GM18507 (cell line): ENCODE measurements at places on chromosomes 12 and 14.

DNA sequence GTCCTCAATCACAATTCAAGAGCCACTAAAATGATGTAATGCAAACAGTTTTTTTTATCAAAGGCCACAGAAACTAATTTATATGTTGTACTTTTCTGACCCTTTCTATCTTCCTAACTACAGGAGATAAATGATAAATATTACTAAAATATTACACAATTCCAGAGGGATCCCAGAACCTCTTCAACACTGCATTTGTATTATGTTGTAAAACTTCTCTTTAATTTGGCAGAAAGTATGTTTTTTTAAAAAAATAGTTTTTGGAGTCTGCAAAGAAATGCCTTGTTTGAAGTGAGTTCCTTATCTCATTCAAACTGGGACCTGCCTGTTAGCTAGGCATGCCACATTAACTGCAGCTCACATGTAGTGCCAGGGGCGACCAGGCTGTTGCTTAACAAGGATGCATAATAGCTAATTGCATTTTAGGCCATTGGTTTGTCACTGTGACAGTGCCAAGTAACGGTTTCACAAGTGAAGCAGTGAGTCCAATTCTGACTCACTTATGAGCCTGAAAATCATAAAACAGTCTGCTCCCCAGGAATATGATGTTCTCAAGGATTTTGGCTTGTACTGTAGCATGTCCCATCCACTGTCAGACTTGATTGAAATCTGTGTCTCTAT is 266.9 kb downstream of the KTN1 start:
- no peak for DNase-seq

DNA sequence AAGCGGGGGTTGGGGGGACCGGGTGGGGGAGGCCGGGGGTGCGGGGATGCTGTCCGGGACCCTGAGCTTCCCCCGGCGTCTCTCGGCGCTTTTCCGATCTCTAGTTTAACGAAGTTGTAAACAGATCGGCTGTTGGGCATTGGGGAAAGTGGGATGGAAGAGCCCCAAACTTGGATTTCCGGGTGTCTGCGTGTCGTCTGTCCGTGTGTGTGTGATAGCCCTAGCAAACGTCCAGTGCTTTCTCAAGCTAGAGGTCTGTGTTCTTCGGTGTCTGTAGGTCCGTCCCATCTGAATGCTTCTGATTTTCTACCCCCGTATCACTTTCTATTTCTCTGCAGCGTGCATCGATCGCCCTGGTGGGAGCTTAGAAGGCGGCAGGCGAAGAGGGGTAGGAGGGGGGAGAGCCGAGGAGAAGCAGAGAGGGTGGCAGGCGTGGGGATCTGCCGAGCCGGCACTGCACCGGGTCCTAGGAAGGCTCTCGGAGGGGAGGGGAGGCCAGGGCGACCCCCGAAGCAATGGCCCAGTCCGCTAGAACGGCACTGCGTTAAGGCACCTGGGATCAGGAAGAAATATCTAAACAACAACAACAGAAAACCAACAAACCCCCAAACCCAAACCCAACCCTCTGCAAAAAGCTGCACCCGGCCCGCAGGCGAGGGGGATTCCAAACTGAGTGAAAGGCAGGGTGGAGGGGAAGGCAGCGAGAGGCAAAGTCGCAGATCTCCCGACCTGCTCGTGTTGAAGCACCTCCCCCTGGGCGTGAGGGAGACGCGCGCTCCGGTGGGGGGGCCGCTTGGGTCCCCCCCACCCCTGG is 1.0 kb downstream of the KCNA1 start:
- DNase-seq = peak; percentile 54

- peak; percentile 76 for DNase-seq
Observed at GRCh38 chr12:132523576-132524331, 33.8 kb downstream of the FBRSL1 start.

- DNase-seq = no peak
Observed at GRCh38 chr14:57930241-57930975, 64.5 kb upstream of the SLC35F4 start.

DNA sequence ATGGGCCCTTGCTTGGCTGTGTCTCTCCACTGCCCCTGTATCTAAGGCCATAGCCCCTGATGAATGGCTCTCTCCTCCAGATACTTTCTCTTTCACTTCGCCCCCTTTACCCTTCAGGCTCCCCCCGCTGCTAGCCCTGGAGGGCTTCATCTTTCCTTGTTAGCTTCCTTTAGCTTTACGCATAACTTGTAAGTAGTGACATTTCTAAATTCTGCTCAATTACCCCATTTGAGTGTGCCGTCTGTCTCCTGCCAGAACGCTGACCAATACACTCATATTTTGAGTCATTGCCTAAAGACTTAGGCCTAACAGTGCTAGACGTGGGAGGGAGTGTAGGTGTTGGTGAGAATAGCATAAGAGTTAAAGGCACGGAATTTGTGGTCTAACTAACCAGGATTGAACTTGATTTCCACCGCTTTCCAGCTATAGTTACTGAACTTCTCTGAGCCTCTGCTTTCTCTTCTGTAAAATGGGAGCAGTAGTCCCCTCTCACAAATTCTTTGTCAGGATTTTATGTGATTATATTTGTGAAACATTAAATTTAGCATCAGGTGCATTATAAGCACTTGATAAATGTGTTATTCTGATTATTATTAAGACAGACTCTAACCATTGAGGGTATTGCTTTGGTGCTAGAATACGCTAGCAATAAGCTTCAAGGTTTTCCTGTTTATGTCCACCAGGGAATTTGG is 129.3 kb downstream of the ZFP36L1 start:
- DNase-seq = peak; percentile 40

DNA sequence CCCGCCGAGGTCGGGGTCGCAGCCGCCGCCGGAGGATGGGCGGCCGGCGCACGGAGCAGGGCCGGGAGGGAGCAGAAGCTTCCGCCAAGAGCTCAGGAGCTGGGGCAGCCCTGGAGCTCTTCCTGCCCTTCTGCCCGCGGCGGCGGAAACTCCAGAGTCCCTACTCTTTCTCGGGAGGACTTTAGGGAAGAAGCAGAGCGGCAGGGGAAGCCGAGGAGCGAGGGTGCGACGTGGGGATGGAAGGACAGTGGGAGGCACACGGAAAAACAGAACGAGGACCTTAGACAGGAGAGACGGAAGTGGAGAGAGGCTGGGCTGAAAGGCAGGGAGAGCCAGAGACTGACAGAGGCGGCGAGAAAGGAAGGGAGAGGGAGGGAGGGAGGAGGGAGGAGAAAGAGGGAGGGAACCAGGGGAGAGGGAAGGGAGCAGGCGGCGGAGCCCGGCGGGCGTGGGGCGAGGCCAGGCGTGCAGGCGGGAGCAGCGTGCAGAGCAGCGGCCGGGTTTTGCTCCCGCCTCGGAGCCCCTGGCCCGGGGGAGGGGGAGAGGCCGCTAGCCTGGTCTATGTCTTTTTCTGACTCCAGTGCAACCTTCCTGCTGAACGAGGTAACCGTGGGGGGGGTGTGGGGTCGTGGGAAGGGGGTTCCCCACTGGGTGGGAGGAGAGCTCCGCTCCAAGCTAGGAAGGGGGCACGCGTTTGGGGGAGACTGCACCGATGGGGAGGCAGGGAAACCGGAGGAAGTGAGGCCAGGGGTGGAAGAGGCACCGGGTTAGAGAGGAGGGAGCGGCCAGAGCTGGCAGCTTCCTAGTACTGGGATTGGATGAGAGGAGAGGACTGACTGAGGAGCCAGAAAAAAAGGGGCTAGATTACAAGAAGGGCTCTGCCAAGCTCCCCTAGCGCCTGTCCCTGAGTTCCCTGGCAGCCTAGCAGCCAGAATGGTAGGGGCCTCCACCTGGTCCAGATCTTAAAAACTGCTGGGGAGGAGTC is 2.9 kb upstream of the CACNB3 start:
- DNase-seq = no peak

- DNase-seq = no peak
Observed at GRCh38 chr12:65892841-65893251, 68.6 kb downstream of the HMGA2 start.

DNA sequence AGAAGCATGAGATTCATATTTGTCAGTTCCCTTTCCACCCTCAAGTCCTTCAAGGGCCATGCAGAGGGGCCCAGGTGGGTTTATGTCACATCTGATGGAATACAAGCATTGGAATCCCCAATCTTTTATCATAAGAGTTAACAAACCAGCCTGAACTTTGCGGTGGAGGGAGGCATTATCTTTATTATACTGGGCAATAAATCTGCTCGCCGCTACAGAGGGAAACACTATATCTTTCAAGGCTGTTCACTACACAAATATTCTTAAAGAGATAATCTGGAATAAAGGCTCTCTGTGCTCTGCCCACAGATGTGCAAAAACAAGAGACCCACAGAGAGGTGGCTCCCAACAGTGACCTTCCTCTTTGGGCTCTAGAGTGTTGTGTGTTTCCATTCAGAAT is 153.6 kb upstream of the PLEKHA5 start:
- no peak for DNase-seq

DNA sequence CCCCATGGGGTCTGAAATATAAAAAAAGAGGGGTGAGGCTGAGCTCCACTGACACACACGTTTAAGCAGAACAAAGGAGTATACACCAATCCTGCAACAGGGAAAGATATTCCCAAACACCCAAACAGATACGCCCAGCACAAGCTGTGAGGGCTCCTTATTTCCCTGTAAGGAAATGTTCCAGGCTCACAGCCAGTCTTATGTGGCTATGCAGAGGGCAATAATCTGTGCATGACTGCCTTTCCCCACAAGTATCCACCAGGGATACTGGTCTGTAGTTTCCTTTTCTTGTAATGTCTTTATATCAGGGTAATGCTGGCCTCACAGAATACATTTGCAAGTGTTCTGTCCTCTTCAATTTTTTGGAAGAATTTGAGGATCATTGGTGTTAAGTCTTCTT is 141.7 kb upstream of the DAAM1 start:
- DNase-seq = no peak

- DNase-seq = no peak
Observed at GRCh38 chr12:130186651-130187268, 24.5 kb downstream of the FZD10 start.

DNA sequence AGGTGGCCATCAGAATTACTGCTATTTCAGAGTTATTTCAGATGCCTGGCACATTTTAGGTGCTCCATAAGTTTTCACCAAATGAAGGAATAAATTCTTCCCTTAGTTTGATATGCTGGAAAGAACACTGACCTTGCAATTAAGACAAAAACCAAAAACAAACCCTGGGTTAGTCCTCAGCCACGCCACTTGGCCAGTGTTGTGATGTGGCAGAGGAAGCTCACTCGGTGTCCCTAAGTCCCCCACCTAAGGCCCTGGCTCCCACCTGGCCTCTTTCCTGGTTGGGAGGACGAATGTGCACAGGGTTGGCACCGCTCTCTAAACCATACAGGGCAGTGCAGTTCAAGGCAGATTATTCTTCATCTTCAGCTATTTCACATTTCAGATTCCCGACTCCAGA is 13.7 kb upstream of the FGF23 start:
- no peak for DNase-seq

- DNase-seq = no peak
Observed at GRCh38 chr12:115017346-115017745, 333.4 kb upstream of the TBX3 start.

- no peak for DNase-seq
Observed at GRCh38 chr12:75437564-75437963, 43.0 kb upstream of the GLIPR1 start.

- peak; percentile 97 for DNase-seq
Observed at GRCh38 chr14:75660630-75661498, at the start of the genes ERG28 and TTLL5. ERG28 (minus strand) TSS chr14:75660876; CDS start chr14:75657502, 3,374 bp downstream. TTLL5 (plus strand) TSS chr14:75661246; CDS start chr14:75663150, 1,904 bp downstream.

DNA sequence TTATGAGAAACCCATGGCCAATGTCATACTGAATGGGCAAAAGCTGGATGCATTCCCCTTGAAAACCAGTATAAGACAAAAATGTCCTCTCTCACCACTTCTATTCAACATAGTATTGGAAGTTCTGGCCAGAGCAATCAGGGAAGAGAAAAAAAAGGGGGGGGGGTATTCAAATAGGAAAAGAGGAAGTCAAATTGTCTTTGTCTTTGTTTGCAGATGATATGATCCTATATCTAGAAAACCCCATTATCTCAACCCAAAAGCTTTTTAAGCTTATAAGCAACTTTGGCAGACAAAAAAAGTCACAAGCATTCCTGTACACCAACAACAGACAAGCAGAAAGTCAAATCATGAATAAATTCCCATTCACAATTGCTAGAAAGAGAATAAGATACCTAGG is 19.5 kb downstream of the GLIPR1L1 start:
- DNase-seq = no peak

DNA sequence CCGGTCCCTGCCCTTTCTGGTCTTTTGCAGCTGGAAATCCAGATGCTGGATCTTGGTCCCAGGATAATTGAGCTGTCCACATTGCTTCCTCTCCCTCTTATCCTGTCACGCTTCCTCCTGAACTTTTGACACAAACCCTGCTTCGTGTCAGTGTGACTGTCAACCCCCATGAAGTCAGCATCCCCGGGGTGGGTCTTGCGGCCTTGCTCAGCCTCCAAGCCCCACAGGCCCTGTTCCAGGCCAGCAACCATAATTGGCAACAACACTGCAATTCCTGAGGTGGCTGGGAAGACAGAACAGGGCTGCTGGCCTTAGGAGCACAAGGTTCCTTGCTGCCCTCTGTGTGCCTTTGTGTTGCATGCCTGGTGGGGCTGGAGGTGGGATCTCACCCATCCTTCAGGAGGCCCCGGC is 74.9 kb downstream of the NTF3 start:
- no peak for DNase-seq

DNA sequence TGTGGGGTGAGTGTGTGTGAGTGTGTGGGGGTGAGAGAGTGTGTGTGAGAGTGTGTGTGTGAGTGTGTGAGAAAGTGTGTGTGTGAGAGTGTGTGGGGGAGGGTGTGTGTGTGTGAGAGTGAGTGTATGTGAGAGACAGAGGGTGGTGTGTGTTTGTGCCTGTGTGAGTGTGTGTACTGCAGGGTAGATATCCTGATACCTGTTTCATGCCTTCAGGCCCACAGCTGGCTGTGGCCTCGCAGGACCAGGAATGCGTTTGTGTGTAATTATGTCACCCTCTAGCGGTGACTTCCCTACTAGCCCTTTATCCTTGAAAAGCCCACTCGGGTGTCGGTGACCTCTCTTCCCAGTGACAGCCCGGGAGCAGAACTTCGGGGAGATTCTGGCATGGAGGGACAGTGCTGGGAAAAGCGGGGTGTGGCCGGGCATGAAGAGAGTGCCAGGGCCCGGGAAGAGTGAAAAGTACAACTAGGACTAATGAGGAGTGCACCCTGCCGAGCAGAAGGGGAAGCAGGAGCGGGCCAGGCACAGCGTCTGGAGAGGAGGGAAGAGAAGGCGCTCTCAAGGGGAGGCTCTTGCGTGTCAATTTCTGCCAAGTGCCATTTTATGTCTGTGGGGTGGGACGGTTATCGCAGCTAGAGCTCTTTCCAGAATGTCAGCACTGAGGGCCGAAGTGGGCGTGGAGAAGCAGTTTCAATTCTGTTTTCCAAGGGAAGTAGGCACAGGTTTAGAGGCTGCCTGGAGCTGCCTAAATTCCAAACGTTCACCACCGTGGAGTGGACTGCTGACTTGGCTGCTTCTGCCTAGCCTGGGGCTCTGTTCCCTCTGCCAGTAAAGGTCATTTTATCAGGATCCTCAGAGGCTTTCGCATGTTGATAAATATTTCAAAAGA is 11.0 kb upstream of the FBXL14 start:
- no peak for DNase-seq

DNA sequence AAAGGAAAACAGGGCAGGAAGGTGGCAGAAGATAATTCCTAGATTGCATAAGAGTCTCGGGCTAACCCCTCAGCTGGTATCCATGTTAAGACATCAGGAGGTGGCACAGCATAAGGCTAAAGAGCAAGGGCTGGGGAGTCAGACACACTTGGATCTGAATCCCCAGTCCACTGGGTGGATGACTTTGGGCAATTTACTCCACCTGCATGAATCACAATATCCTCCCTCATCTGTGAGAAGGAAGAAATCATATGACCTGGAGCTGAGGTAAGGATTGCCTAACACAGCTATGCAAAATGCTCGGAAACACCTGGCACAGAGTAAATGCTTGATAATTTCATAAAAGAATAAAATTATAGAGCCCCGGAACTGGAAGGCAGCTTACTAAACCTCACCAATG is 217.9 kb downstream of the PIK3C2G start:
- DNase-seq = no peak
